Common myeloid progenitor, CD34-positive (primary cell): ENCODE measurements at places on chromosomes 13 and 19.

DNA sequence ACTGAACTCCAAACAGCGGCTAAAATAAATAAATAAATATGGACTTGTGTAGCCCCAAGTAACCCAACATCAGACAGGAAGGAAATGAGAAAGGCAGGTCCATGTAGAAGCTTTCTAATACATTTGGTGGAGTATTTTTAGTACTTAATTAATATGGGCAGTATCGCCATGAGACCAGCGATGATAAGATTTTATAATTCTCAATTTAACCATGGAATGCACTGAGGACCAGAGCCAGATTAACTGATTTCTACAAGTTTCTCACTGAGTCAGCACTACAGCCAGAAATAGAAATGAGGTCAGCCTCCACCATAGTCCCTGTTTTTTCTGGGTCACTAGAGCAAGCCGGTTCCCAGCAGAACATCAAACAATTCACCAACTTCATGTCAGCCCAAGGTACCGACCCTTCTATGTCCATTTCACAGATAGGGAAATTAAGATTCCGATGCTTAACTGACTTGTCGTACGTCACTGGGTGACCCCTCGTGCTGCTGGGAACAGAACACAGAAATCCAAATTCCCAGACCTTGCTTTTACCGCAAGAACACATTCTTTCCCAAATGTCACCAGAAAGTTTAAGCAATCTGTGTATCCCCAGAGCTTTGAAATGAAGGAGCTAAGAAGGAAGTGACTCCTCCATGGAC is 90.4 kb downstream of the COL4A1 start:
- no peak for DNase-seq

- no peak for DNase-seq
These were observed 415.6 kb downstream of the DCT start for GRCh38 chr13:94063848-94064247.

- DNase-seq = no peak
These were observed 389.3 kb upstream of the PCDH9 start for GRCh38 chr13:67619351-67619994.

DNA sequence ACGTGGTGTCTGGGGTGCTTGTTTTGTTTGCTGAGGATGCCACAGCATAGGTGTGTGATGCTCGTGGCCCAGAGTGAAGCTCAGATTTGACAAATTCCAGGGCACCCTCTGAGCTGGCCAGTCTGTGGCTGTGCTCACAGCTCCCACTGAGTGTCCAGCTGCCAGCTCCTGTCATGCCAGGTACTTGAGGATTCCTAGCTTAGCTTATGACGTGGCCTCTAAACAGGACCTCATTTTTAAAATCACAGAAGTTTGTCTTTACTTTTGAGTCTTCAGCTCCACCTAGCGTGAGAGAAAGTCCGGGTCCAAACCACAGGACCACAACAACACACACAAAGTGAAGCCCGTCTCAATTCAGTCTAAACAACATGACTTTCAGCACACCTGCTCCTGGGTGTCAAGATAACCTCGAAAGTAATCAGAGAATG is 117.3 kb downstream of the RAB20 start:
- peak; percentile 17 for DNase-seq

GRCh38 chr19:43316591-43317319 is 36.7 kb upstream of the CD177 start:
- DNase-seq = no peak

GRCh38 chr19:40149501-40149900 is 41.7 kb upstream of the MAP3K10 start:
- no peak for DNase-seq

- DNase-seq = no peak
These were observed 526.2 kb downstream of the SUCLA2 start for GRCh38 chr13:47474839-47475238.

- DNase-seq = no peak
These were observed 150.0 kb downstream of the KCTD15 start for GRCh38 chr19:33946535-33947264.

GRCh38 chr13:76016799-76017400 is 380.8 kb downstream of the LMO7 start:
- peak; percentile 41 for DNase-seq

DNA sequence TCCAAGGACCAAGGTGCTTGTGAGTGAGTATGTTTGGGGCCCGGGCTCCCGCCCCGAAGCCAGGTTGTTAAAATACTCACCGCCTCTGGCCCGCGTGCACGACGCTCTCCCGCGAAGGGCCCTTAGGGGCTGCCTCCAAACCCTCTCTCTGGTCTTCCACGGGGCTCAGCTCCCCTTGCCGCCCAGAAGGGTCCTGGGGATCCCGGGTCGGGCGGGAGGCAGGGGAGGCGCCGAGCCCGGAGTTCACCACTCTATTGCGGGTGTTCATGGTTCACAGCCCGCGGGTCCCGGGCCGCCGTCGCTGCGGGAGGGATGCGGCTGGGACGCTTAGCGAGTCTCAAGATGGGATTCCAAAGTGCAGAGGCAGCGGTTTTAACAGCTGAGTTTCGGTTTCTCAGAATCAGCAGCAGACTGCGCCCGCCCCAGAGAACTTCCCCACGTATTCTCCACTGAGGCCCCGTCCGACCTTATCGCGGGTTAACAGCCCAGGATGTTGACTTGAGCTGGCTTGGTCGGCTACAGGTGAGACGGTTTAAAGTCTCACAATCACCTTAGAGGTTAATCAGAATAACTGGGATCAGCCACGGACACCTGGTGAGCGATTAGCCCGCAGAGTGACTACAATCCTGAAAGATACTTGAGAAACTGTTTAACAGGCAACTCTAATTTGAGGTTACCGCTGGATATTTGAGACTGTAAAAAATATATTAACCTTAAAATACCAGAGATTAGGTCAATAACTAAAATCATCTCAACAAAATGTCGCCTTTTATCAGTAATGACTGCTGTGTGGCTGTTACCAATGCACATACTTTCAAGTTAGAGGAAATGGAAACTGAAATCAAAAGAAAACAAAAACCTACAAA is at the start of gene EPSTI1:
TSS of gene EPSTI1 (minus strand) at position 344 of the 866 bp plus-strand sequence. CDS start at position 268, 76 bp downstream.
- DNase-seq = peak; percentile 94

DNA sequence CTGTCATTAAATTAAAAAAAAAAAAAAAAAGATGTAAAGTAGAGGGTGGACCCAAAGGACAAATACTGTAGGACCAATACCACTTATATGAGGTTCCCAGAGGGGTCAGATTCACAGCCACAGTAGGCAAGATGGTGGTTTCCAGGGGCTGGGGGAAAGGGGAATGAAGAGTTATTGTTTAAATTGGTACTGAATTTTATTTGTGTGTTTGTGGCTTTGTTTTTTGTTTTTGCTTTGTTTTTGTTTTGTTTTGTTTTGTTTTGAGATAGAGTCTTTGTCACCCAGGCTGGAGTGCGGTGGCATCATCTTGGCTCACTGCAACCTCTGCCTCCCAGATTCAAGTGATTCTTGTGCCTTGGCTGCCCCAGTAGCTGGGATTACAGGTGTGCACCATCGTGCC is 17.9 kb upstream of the LSM14A start:
- no peak for DNase-seq

GRCh38 chr19:47143322-47144073 is 12.9 kb downstream of the SAE1 start:
- no peak for DNase-seq

DNA sequence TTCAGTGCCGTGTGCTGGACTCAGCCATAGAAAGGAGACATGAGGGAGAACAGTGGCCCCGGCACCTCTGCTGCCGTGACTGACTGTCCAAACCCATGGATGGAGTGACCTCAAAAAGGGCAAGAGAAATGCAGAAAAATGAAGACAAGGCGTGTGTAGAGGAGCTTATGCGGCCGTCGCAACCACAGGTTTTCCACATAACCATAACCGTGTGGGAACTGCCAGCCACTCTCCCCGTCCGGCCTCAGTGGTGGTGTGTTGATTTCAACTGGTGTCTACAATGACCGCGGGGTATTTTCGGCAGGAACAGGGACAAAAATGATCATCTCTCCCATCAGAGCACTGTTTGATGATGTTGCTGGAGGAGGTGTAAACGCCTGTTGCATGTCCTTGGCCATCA is 42.9 kb upstream of the F7 start:
- no peak for DNase-seq

DNA sequence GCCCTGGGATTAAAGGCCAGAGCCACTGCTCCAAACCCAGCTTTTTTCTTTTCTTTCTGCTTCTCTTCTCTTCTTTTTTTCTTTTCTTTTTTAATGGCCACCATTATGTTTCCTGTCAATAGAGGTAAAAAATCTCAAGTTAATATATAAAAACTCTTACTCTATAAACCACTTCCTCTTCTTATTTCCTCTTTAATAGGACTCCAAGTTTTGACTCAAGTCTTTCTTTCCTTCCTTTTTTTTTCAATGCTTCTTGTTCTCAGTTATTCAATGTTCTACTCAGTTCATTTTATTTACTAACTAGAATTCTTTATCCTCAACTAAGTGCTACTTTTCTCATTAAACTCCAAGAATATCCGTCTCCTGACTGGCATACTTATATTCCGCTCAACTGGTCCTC is 27.1 kb upstream of the MYCBP2 start:
- DNase-seq = peak; percentile 62

GRCh38 chr13:95381212-95381527 is 79.9 kb upstream of the ABCC4 start:
- no peak for DNase-seq

DNA sequence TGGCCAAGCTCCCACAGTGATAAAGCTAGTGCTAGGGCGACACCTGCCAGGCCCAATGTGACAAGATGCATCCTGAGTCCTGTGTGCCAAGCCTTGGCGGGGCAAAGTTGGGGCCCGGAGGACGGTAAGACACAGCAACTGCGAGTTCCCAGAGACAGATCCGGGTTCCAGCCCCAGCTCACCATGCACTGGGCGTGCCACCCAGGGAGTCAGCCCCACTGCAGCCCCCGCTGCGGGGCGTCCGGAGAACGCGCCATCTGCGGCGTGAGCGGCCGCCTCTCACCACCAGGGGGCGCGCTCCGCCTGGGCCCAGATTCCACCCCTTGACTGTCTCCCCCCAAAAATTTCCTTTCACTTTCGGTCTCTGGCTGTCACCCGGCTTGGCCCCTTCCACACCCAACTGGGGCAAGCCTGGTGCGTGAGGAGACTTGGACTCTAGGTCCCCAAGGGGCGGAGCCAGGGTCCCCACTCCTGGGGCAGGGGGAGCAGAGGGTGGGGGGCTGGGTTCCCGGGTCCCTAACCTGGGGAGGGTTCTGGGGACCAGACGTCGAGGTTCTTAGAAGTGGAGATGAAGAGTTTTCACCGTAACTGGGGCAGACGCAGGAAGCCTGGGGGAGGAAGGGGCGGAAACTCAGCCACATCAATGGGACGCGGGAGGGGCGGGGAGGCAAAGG is at the start of gene FLT3LG:
TSS of gene FLT3LG (plus strand) at position 348 of the 674 bp plus-strand sequence. CDS start 425 bp downstream, outside the sequence.
- DNase-seq = peak; percentile 88
